Placental pericyte (primary cell): ENCODE measurements at places on chromosomes 5 and 9. TPM values are rescaled to one million over a fixed set of nuclear protein-coding genes. Genes with fewer than 3 reads are reported as not detected.

Gene CDKN2A
- 16.9 and 18.5 TPM in 2 replicates for total RNA-seq

Gene CBY3
- total RNA-seq = 0.29 TPM in 1 of 2 replicates, not detected in the other

Gene GNAQ
- total RNA-seq = 30.4 and 36.9 TPM in 2 replicates

Gene TMEM252
- not detected in 2 replicates for total RNA-seq

Gene CCDC107
- total RNA-seq = 8.3 and 19.9 TPM in 2 replicates

Gene GABRA1
- total RNA-seq = not detected in 2 replicates

Gene GNA14
- total RNA-seq = 0.43 and 1.3 TPM in 2 replicates

Gene UBTD2
- total RNA-seq = 21.0 and 30.1 TPM in 2 replicates

Gene PCDHA5
- total RNA-seq = not detected in 2 replicates

Gene TAF11L10
- total RNA-seq = not detected in 2 replicates

Gene PDZD2
- total RNA-seq = 0.44 and 5.3 TPM in 2 replicates
